ENCODE measurements at places on chromosomes 4 and X. TPM values are rescaled to one million over a fixed set of nuclear protein-coding genes. Genes with fewer than 3 reads are reported as not detected.

Gene STATH
- not detected for total RNA-seq

- DNase-seq: no peak
Observed at GRCh38 chr4:148982200-148982599, 540.0 kb upstream of the NR3C2 start.

- no peak for DNase-seq
Observed at GRCh38 chr4:175246941-175247340, 328.8 kb downstream of the ADAM29 start.

GRCh38 chr4:108762559-108763225, at the start of gene ETNPPL:
ETNPPL (minus strand) TSS chr4:108763053; CDS start chr4:108762898, 155 bp downstream.
- peak; percentile 21 for DNase-seq

GRCh38 chrX:153672531-153673427, 834 bp downstream of the PNCK start:
- DNase-seq: no peak

Gene GPR119
- not detected for total RNA-seq

DNA sequence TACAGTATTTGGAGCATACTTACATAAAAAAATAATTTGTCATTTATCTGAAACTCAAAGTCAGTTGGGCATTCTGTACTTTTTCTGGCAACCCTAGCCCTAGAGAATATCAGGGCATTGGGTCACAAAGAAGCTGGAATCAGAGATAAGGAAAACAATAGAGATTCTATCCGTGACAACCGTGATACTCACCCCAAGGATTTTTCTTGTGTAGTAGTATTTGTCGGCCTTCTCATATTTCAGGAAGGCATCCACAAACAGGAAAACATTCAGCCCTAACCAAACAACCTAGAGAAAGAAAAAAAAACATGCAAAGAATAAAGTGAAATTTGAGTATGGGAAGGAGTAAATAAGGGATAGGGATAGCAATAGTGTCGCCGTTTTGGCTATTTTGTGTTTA, 3.6 kb downstream of the NOX1 start:
- DNase-seq: no peak

- DNase-seq: peak; percentile 28
Observed at GRCh38 chr4:111937368-111937767, 207.9 kb upstream of the FAM241A start.

DNA sequence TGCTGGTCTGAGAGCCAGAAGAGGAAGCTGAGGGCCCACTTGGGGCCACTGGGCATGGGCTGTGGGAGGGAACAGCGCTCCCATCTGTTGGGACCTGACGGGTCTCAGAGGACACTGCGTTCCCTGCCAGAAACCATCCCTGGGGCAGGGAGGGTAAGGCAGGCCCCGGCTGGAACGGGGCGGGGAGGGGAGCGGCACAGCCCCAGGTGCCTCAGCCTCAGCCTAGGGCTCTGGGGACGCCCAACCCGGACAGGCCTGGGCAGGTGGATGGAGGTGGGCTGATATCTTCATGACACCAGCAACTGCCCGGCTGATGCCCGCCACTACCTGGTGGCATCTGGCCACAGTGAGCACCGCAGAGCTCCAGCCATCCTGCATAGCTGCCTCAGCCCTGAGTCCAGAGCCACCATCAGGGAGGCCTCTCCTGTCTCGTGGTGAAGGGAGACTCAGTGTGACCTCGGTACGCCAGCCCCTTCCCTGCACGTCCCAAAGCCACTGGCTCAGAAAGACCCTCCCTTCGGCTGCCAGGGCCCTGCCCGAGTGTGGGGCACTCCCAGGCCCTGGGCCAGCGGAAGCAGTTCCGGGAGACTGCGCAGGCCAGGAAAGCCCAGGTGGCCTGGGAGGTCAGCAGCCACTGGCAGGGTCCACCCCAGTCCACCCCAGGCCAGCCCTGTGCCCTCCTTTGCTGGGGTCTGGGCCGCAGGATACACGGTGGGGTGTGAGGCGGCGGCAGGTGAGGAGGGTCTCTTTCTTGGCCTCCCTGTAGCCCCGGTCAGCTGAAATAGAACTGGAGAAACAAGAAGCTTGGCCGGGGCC, 34.6 kb upstream of the FGFR3 start:
- no peak for DNase-seq

Gene DCAF4L1
- total RNA-seq: 0.17 TPM

GRCh38 chrX:43753637-43754036, 97.5 kb downstream of the MAOA start:
- peak; percentile 35 for DNase-seq

Gene TREX2
- total RNA-seq: 1.8 TPM

GRCh38 chr4:168893807-168894206, 116.2 kb downstream of the CBR4 start:
- no peak for DNase-seq
